Hematopoietic multipotent progenitor cell treated with erythropoietin and hydrocortisone succinate and interleukin-3 and kit ligand, for 4 days (in vitro differentiated cells): ENCODE measurements at places on chromosomes 7 and 10.

DNA sequence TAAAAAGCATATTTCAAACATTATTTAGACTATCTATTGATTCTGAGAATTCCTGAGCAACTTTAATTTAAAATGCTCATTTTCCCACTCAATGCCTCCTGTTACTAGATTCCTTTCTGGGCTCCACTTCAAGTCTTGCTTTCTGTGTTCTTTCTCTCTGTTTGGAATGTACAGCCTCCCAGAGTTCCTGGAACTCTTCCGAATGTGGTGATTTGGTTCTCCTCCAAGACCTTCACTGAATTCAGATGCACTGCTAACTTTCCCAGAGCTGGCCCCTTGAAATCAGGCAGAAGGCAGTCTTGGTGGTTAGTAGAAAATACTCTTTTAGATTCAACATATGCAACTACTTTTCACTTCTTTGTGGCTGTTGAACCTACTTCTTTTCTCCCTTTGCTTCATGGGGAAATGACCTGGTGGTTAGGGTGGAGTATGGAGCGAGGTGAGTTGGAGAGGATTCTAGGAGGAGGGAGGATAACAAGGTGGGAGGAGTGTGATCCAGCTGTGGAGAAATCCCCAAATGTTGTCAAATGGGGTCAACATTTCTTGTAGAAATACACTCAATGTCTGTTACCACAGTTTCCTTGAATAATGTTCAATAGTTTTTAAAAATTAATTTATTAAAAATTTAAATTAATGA lies 27.9 kb upstream of the CCDC7 start:
- DNase-seq: no peak

DNA sequence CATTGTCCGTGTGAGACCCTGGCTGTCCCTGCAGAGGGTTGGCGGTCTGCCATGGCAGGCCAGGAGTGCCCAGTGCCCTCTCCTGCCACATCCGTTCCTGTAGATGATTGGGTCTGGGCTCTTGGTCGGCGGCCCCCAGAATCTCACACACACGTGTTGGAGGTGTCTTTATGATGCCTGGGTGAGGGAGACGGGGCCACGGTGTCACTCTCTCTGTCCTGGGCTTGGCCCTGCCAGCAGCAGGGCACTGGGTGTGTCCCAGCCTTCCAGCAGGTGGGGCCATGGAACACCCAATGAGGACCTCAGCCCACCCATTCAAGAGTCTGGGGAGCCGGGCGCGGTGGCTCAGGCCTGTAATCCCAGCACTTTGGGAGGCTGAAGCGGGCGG lies 30.2 kb downstream of the UNC5B start:
- DNase-seq: no peak

GRCh38 chr7:7719236-7719635 lies 829 bp upstream of the RPA3 start:
- DNase-seq: peak; percentile 53

- no peak for DNase-seq
Observed at GRCh38 chr10:29387269-29387668, 98.4 kb downstream of the LYZL1 start.

DNA sequence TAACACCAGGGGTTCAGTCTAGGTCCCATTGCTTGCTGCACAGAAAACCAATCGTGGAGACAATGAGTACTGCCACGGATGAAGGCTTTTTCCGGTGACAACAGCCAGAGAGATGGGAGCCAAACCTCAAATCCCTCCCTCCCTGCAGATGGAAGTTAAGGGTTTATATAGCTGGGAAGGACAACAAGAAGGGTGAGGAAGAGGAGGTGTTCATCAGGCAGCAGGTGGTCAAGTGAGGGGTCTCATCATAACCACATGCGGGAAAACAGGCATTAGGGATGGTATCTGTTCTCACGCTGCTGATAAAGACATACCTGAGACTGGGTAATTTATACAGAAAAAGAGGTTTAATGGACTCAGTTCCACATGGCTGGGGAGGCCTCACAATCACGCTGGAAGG lies 91.3 kb downstream of the MKX start:
- no peak for DNase-seq

GRCh38 chr10:43574001-43574892 lies at the start of gene ZNF239:
ZNF239 (minus strand) TSS chr10:43574616; CDS start chr10:43558079, 16,537 bp downstream.
- peak; percentile 87 for DNase-seq

- peak; percentile 64 for DNase-seq
Observed at GRCh38 chr7:90723866-90724265, 127.7 kb downstream of the CDK14 start.

- DNase-seq: peak; percentile 43
Observed at GRCh38 chr10:48885376-48885775, 54.3 kb downstream of the LRRC18 start.

DNA sequence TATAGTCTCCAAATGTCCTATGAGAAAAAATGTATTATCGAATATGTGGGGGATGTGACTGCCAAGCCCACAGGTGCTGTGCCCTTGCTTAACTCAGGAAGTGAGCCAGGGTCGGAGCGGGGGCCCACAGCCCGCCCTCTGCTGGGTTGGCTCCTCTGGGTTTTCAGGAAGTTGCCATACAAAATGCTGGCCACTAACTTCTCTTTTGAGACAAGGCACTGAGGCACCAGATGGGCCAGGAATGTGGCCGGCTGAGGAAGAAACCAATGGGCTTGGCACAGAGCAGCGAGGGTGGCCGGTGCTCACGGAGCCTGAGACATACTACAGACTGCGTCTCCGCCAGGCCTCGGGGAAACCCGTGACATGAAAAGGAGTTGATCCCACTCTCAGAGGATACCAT lies 58.9 kb downstream of the FAM53B start:
- peak; percentile 78 for DNase-seq

DNA sequence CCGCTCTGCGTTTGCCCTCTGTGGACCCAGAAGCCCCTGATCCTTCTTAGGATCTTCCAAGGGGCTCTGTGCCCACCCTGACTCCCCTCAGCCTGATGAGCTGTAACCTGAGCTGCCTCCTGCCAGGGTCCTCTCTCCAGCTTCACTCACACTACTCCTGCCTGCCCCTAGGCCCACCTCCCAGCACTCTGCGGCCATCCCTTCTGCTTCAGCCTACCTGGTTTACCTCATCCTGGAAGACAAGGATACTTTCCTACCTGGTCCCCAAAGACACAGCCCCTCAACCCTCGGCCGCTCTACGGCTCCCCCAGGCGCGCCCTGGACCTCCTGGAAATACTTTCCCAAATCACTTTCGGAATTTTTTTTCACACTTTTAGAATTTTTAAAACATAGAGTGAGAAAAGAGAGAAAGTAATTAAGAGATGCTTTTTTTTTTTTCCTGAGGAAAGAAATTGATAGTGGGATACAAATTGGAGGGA lies 6.4 kb upstream of the ZNF862 start:
- DNase-seq: no peak

DNA sequence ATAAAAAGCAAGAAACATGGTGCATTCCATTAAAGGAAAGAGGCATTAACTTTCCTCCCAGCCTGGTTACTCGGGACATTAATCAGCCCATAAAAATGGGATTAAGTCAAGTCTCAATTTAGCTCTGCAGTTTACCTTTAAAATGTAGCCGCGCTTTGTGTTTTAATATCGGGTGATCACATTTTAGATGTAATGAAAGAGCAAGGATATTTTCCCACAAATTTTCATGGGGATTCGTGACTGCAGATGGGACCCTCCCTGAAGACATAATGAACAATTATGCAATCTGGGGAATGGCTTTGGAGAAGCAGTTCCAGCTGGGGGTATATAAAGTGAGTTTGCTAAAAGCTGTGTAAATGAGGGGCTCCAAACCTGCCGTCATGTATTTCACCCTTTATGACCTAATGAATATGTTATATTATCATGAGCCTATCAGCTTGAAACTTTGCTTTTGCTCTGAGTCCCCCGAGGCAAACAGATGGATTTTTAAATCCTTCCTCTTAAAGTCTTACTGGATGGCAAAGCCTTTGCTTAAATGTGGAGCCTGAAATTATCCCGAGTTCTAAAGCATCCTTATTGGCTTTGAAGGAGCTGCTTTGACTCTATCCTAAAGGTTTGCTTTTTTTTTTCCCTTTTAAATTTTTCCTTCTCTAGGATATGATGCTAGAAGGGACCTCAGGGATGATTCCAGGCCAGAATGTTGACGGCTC lies 31.8 kb downstream of the BAMBI start:
- no peak for DNase-seq
